Thymus (tissue), 14 donors: ENCODE measurements at places on chromosomes 5 and 9.

- DNase-seq = no peak
These were observed 428.4 kb downstream of the KDM4C start for GRCh38 chr9:7186175-7186574.

GRCh38 chr5:29037716-29038115 lies 1999.3 kb upstream of the CDH9 start:
- no peak for DNase-seq

- peak; percentile 18 for DNase-seq
These were observed 27.5 kb upstream of the BOD1 start for GRCh38 chr5:173643964-173644363.

GRCh38 chr9:8895861-8896224 lies 1096.3 kb upstream of the DMAC1 start:
- DNase-seq = no peak

GRCh38 chr5:4855036-4855435 lies 285.1 kb upstream of the ADAMTS16 start:
- no peak for DNase-seq

- DNase-seq = no peak
These were observed 54.8 kb upstream of the PAM start for GRCh38 chr5:102700120-102700831.

- DNase-seq = no peak
These were observed 588.4 kb upstream of the COX7C start for GRCh38 chr5:86029308-86029707.

DNA sequence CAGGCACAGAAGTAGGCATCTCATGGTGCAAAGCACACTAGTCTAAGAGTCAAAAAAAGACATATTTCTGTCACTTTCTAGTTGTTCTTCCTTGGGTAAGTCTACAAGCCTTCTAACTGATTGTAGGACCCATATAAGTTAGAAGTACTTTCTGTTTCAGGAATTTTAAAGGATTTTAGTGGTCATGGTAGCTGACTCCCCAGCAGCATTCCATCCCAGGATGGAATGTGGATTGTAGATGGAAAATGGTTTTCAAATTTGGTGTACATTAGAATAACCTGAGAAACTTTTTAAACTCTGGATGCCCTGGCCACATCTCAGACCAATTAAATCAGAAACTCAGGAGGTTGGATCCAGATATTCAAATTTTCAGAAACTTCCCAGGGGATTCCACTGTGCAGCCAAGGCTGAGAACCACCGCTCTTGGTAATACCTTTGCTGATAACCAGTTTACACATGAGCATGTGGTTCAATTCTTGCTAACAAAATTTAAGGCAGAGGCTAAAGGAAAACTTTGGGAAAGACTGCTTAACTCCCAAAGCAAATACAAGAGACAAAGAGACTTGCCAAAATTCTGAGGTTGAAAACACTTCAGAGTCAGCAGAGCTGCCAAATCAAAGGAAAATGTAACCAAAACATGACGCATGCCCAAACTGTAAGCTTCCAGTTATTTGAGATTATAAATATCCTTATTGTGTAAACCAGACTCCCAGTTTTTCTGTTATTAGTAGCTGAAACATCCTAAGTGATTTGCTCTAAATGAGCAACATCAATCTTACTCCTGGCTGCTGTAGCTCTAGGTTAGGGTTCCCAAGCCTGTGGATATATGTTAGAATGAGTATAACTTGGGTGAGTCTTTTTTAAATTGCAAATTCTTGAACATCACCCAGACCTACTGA lies 145.4 kb upstream of the MTAP start:
- DNase-seq = no peak

GRCh38 chr9:13447843-13448422 lies 168.4 kb upstream of the MPDZ start:
- DNase-seq = no peak

GRCh38 chr5:151141535-151141934 lies 16.0 kb downstream of the ANXA6 start:
- DNase-seq = peak; percentile 43

- DNase-seq = peak; percentile 54
These were observed 777 bp downstream of the ENDOG start for GRCh38 chr9:128818839-128819715.

- DNase-seq = no peak
These were observed 357.9 kb upstream of the CCNH start for GRCh38 chr5:87770601-87771121.

GRCh38 chr5:155066886-155067595 lies 53.5 kb downstream of the KIF4B start:
- no peak for DNase-seq

DNA sequence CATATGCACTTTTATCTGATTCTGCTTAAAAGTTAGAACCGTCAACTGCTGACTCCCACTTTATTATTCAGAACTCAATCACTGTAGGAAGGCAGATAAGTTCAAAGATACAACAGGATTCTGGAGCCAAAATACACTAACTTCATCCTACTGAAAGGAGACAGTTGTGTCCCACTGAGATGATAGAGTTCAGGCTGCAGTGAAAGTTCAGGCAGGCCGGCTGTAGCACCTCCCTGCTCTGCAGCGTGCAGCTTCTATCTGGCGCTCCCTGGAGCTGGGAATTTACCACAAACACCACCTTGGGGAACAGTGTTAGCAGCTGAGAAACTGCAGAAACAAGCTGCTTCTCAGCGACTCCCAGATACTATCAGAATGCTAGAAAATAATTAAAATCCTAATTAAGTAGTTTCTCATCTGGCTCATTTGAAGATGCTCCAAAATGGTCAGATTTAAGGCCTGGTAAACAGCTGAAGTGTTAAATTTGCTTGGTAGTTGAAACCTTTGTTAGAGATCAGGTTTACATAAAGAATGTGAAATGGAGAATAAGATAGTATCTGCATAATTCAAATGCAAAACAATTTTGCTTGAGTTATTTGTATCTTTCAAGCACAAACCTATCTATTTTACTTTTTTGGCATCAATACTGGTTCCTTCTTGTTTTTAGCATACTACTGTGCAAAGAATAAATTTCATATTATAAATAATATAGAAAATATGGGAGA lies 52.3 kb upstream of the CNTLN start:
- no peak for DNase-seq
